Amygdala (tissue), 56 donors: ENCODE measurements at places on chromosomes 1 and 21.

GRCh38 chr1:22328331-22329147, 123.1 kb upstream of the ZBTB40 start:
- DNase-seq: no peak

- DNase-seq: no peak
Measured at GRCh38 chr1:154990276-154990675, 3.1 kb upstream of the LENEP start.

GRCh38 chr1:3886106-3886670, 13.9 kb downstream of the C1orf174 start:
- DNase-seq: no peak

DNA sequence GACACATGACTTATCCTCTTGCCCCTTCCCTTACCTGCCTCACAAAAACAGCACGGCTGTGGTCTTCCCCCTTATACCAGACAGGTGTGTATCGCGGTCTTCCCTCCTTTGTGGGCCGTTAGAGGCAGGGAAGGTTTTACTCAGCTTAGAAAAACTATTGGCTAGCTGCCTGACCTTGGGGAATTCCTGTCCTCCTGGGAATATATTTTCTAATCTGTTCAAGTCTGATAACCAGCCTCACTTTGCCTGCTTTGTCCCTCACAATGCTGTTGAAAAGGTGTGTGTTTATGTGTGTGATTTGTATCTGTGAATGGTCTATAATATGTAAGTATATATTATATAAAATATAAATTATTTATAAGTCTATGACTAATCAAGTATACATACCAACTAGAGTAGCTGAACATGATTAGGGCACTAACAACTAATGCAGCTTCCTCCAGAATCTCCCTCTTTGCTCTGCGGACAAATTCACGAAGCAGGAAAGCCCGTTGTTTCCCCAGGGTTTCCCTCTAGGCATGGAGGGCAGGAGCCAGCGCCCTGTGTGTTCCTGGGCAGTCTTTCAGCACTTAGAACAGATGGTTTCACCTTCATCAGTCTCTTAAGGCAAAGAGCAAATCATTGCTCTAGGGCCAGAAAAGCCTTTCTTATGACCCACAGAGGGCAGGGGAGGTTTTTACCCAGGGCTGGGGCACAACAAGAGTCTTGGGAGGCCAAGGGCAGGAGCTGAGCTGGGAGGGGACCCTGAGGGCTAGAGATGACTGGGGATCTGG, 25.6 kb downstream of the SLC26A9 start:
- DNase-seq: no peak

DNA sequence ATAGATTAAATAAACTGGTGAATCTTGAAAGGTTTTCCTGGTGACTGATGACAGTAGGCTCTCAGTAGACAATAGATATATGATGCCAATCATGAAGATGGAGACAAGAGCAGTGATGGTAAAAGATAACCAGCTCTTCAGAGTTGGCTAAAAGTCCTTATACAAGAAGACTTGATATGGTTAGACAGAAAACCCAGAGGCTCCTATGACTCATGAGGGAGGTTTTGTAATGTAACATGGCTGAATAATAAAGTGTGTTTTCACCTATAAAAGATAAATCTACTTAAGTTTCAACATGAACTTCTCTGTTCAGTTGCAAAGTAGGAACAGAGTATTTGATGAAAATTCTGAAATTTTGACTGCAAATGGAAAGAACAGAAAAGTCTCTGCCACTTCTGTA, 12.7 kb upstream of the CRNN start:
- DNase-seq: no peak

DNA sequence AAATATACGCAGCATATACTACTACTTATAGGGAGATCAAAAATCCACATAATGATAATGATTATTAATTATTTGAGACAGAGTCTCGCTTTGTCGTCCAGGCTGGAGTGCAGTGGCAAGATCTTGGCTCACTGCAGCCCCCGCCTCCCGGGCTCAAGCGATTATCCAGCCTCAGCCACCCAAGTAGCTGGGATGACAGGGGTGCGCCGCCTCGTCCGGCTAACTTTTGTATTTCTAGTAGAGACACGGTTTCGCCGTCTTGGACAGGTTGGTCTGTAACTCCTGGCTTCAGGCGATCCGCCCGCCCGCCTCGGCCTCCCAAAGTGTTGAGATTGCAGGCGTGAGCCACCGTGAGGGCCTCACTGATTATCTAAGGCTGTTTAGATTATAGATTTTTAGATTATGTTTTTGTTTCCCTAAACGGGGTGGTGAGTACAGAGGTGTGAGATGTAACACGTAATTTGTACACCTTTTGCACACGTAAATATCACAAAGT, 548 bp upstream of the SLC25A33 start:
- no peak for DNase-seq

- DNase-seq: no peak
Measured at GRCh38 chr1:20446796-20447195, 39.2 kb downstream of the CAMK2N1 start.

- DNase-seq: no peak
Measured at GRCh38 chr21:24590261-24590660, 1017.0 kb downstream of the MRPL39 start.

- no peak for DNase-seq
Measured at GRCh38 chr1:154533952-154534844, 24.3 kb downstream of the UBE2Q1 start.

- no peak for DNase-seq
Measured at GRCh38 chr1:72371259-72372035, 89.1 kb upstream of the NEGR1 start.

DNA sequence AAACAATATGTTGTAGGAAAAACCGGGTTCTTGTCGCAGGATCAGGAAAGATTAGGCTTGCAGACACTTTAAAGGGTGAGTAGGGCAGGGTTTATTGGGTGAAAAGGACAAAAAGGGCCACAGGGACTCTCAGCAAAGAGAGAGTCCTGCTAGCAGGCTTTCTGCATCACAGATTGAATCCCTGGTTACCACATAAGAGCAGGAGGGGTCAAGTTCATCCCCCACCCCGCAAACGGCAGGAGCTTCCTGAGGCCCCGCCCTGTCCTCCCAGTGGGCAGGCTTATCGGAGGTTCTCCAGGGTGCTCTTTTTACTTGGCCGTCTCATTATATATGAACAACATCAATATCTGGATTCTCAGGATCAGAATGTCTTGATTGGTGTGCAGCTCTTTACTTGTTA, 47.7 kb downstream of the SYCP1 start:
- DNase-seq: no peak

- DNase-seq: no peak
Measured at GRCh38 chr1:108050911-108051629, 86.1 kb upstream of the VAV3 start.

DNA sequence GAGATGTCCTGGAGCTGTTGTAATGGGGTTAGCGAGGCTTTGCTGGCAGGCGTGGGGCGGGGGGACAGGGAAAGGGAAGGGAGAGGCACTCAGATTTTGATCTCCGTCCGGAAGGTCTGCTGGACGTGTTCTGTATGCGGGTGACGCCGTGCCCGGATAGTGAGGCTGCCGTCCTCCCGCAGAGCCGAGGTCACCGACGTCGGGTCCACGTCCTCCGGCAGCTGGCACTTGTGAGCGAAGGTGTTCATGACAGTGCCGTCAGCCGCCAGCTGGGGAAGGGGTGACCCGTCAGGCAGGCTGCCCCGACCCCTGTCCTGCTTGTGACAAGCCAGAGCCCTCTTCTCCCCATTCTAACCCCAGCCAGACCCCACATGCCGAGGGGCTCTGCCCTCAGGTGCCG, 2.4 kb downstream of the HSPB7 start:
- DNase-seq: no peak

- DNase-seq: no peak
Measured at GRCh38 chr1:11373895-11374747, 101.1 kb downstream of the UBIAD1 start.

DNA sequence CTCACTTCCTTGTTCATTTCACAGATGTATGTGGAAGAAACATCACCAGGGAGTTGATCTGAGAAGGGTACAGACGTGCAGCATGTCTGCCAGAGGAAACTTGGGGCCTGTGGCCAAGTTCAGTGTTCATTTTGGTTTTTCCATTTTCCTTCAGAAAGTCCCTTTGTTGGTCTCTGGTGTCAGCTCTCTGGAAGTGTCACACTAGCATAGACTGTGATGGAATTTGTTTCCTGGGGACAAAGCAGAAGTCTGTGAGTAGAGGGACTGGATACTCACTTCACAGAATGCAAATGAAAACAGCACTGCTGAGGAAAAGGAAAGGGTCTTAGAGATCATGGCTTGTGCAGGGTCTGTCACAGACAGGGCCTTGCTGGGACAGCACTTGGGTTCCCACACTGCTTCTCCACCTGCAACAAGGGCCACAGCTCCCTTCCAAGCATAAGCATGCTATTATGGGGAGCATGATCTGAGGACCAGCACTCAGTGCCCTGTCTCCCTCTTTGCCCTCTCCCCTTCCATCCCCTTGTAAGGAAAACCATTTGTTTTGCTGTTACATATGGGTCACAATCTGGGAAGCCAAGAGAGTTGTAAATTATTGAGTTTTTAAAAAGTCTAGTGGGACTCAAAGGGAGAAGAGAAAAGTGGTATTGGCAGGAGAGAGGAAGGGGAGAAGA, 31.4 kb upstream of the CD84 start:
- DNase-seq: no peak

DNA sequence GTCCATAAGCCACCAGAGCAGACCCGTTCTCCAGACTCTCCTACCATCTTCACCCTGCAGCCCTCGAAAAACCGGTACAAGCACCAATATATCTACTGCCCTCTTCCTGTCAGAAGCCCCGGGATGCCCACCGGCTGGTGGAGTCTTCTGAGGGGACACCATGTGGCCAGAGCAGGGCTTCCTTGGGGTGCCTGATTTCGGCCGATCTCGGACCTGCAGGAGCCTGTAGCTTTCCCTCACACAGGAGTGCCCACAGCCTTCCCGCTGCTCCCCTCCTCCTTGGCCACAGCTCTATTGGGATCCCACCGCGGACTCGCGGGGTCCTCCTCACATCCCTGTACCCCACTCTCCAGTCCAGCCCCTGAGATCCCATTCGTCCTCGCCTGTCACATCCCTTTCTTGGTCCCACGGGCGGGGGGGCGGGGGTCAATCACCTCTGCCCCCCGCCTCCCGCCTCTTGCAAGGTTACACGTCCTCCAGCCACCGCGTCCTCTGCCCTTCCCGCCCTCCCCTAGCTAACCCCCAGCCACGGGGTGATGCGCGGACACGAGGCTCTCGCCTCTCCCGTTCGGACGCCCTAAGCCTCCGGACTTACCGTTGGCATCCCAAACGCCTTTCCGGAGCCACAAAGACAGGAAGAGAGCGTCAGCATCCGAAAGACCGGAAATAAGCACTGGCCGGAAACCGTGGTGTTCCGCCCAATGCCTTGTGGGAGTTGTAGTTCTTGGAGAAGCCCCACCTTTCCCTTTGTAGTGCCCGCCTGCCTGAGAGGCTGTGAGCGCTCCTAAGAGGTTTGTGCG, at the start of gene SSR2:
Gene SSR2 (minus strand): TSS at position 659 of the 800 bp plus-strand sequence. CDS start 784 bp downstream, outside the sequence.
- peak; percentile 63 for DNase-seq

- no peak for DNase-seq
Measured at GRCh38 chr1:66925944-66926343, 1.2 kb downstream of the MIER1 start.

DNA sequence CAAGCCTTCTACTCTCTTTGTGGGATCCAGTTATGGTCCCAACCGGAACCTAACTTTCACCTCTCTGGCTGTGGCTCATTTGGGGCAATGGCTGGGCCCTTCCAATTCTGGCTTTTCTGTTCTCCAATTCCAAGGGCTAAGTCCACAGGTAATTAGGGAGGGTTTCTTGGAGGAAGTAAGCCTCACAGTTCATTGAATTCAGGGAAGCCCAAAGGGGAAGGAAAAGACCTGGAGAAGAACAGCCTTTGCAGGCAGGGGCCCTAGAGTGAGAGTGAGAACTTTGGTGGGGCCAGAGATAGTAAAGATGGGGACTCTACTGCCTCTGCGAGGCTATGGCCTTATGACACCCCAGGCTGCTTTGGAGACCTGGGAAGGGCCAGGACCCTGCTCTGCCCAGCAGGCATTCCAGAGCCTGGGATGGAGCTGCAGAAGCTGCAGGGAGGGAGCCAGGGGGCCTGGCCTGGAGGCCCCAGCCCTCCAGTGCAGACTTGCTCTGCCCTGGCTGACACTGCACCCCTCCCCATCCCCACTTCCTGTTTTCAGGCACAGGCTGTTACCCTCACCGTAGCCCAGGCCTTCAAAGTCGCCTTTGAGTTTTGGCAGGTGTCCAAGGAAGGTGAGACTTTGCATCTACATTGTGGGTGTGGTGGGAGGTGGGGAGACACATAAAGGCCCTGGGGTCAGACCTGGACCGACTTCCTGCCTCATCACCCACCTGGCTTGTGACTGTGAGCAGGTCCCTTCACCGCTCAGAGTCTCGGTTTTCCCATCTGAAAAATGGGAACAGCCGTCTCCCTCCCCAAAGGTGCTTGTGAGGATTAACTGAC, 18.9 kb downstream of the LDLRAP1 start:
- no peak for DNase-seq

DNA sequence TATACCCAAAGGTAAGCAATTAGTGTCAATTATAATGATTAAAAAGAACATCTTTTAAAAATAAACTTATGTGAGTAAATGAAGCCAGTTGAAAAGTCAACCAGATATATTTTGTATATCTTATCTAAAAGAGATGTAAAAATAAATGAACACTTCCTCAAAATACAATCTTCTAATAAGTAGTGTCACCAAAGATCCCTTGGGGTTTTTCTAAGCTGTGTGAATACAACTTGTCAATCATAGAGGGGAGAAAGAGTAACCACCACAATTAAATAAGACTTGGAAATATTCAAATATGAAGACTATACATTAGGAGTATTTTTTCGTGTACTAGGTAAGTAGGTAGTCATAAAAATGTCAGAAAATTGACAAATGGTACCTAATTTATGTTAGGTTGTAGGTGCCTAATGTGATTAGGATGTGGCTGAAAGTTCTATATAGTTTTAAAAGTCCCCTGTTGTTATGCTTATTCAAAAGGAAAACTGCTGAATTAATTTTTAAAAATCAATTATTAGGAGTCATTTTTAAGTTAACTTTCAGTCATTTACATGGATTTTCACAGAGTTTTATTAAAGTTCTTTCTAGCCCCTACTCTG, 72.6 kb downstream of the RASAL2 start:
- no peak for DNase-seq

DNA sequence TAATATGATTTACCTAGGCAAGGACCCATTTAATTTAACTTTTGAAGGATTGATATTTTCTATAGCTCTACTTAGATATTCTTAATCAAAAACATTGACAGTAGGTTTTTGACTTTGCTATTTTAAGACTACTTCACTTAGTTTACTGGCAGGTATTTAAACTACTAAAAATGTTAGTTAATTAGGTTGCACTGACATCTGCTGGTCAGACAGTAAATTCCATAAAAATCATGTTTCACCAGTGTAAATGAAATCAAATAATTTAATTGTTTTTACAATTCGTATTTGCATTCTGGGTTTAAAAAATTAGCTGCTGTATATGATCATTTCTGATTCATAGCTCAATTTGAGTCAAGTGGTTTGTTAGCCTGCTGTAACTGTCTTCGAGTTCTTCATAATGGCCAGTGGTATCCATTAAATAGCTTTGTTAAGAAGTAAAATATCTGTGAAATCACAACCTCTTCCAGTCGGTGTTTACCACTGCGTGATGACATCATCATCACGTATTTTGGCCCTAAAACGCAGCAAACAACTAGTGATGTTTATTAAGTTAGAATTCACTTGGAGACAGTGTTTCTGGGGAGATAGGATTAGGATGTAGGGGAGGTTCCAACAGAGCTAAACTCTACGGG, 26.2 kb downstream of the EXTL2 start:
- no peak for DNase-seq

GRCh38 chr21:39348040-39348354, 891 bp downstream of the HMGN1 start:
- DNase-seq: no peak
